ENCODE measurements at places on chromosomes 5 and 9. TPM values are rescaled to one million over a fixed set of nuclear protein-coding genes. Genes with fewer than 3 reads are reported as not detected.

ANKRD18B gene
- polyA plus RNA-seq: not detected

PRUNE2 gene
- polyA plus RNA-seq: 1.2 TPM

TAF1L gene
- not detected for polyA plus RNA-seq

LCN15 gene
- not detected for polyA plus RNA-seq

PRLR gene
- polyA plus RNA-seq: 0.04 TPM

PRXL2C gene
- 16.9 TPM for polyA plus RNA-seq

ADGRD2 gene
- polyA plus RNA-seq: not detected

ANGPTL2 gene
- 8.9 TPM for polyA plus RNA-seq

ANKRD34B gene
- polyA plus RNA-seq: 0.01 TPM

GPRIN1 gene
- 0.18 TPM for polyA plus RNA-seq

CLIC3 gene
- polyA plus RNA-seq: 0.55 TPM

EPB41L4B gene
- 1.8 TPM for polyA plus RNA-seq

TOMM5 gene
- polyA plus RNA-seq: 144 TPM

COL23A1 gene
- polyA plus RNA-seq: 1.5 TPM

CHSY3 gene
- 0.33 TPM for polyA plus RNA-seq

IGIP gene
- 3.6 TPM for polyA plus RNA-seq

PLEKHG4B gene
- polyA plus RNA-seq: 0.01 TPM

FCHO2 gene
- polyA plus RNA-seq: 4.0 TPM

SOHLH1 gene
- polyA plus RNA-seq: not detected

BNC2 gene
- polyA plus RNA-seq: 3.4 TPM

ADCY2 gene
- 24.3 TPM for polyA plus RNA-seq

All from psoas muscle (tissue), 8 donors.